ENCODE measurements at places on chromosomes 7 and 10.

DNA sequence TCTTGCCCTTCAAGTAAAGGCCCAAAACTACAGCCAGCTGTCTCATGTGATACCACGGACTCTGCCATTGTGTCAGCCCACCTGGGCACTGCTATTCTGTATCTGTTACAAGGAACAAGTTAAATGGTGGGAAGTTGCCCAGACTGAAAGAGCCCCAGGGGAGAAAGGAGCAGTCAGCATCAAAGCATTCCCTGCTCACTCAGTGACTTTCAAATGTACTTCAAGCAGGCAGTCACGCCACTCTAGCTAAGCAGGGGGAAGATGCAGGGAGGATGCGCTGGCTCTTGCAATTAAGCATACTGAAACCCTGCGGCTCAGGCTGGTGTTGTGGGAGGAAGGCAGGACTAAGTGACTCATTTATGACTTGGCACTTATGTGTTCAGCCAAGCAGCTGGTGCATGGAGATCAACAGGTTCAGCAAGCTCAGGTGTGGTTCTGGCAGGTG lies 1249.6 kb downstream of the TYW1 start:
- no peak for DNase-seq

GRCh38 chr7:137304624-137305235 lies 38.8 kb downstream of the PTN start:
- DNase-seq, result no peak

GRCh38 chr7:12814107-12814506 lies 126.7 kb downstream of the ARL4A start:
- DNase-seq, result no peak

DNA sequence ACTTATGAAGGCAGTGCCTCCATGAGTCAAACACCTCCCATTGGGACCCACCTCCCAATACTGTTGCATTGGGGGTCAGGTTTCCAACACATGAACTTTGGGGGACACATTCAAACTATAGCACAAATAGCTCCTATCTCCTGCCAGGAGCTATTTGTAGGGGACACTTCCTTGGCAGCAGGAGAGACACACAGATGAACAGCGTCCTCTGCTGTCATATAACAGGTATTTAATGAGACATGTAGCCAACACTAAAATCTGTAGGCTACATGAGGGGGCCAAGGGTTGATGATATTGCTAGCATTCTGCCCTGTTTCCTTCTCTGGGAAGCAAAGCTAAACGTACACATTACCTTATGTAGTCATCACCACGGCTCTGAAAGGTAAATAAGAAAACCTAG lies 2.6 kb upstream of the GPR26 start:
- no peak for DNase-seq

GRCh38 chr7:36764929-36765328 lies 40.6 kb upstream of the AOAH start:
- DNase-seq, result no peak

GRCh38 chr7:30146127-30146612 lies 11.4 kb downstream of the MTURN start:
- no peak for DNase-seq

DNA sequence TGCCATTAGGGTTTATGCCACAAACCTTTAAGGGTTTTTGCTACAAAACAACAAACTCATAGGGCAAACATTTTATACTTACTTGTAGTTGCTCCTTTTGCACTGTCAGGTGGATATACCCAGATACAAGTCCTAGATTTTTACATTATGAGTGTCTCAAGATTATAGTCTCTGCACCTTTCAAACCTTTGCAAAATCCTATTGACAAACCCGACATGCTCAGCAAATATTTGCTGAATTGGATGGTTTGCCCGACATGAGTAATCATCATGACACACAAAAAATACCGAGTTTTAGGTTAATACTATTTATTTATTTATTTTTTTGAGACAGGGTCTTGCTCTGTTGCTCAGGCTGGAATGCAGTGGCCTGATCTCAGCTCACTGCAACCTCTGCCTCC lies 117.3 kb downstream of the SLC25A13 start:
- no peak for DNase-seq

DNA sequence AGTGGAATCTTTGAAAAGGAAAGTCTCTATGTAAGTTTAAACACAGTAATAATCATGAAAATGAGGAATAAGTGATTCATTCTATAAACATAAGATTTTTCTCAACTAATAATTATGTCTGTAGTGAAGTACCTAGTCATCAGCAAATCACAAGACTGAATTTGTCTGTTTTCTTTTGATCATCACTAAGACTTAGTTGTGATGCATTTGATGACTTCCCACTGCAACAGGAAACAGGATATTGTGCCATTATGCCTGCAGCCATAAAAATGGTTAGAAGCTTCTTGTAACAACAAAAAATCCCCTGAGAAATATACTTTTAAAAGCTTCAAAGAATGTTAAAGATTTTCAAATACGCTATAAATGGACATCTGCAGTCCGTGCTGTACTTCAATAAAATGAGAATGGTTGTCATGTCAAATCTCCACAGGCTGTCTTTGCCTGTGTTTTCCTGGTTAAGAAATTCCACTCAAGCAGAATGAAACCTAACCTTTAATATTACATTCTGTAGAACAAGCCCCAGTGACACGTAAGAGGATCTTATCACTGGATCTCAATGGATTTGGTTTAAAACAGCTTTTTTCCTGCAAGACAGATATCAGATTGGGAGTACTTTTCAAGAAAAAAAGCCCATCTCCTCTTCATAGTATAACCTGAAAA lies 1262.3 kb upstream of the PHF14 start:
- no peak for DNase-seq

DNA sequence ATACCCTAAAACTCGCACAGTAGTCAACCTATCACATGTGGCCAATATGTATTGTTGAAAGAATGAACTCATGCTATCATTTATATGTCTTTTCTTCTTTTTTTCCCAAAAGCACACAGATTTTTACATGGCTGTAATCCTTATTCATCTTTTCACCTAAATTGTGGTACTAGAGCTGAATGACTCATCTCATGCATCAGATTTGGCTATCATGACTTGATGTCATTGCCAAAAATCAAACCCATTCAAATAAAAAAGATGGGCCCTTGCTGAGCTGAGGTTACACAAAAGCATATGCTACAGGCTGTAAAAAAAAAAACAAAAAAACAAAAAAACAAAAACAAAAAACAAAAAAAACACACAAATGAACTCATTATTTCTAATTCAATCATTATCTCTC lies 3.3 kb upstream of the LMOD2 start:
- no peak for DNase-seq
